GM10248 (cell line): ENCODE measurements at places on chromosomes 1 and 21.

- no peak for DNase-seq
Measured at GRCh38 chr1:81466961-81467360, 333.8 kb upstream of the ADGRL2 start.

DNA sequence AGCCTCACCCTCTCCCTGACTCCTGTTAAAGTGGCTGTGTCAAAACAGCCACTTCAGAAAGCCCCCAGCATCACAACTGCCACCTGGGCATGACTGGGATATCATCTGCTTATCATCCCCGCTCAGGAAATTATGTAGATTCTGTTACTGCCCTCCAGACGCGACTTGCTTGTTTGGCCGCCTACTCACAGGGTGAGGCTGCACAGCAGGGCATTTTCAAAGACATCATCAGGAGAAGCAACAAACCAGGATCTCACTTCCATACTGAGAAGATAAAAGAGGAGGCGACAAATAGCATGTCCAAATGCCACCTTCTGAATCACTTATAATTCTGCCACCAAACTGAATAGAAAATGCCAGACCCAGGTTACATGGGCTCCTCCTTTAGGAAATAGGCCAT is 94.8 kb downstream of the MIS18A start:
- DNase-seq: no peak

DNA sequence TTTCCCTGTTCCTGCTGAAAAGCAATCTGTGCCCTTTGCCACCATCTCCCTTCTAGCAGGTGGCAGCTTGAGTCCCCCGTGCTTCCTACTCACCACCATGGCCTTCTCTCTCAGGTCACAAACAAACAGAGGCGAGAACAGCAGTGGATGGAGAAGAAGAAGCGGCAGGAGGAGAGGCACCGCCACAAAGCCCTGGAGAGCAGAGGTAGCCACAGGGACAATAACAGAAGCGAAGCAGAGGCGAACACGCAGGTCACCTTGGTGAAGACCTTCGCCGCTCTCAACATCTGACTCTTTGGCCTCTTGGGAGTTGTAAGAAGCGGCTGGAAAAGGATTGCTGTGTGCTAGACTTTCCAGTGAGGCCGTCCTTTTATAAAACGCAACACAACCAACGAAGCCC is 16.0 kb downstream of the PLA2G2E start:
- no peak for DNase-seq

GRCh38 chr1:6688757-6689156 is 12.9 kb downstream of the DNAJC11 start:
- DNase-seq: no peak

DNA sequence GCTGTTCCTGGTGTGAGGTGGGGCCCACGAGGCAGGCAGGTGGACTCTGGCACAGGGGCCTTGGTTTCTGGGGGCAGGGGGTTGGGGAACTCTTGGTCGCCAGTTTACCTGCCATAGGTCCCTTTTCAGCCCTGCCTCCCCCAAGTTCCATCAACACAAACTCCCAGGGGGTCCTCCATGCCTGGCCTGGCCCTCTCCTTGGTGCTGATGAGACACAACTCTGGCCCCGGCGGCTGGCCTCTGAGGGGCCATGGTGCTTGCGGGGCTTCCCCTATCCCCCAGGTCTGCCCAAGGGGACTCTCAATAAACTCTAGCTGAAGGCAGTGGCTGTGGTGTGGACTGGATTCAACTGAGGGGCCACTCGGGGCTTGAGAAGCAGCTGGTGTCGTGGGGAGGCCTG is 16.0 kb downstream of the HTR6 start:
- no peak for DNase-seq

GRCh38 chr1:113266788-113267187 is 123.5 kb upstream of the MAGI3 start:
- no peak for DNase-seq

DNA sequence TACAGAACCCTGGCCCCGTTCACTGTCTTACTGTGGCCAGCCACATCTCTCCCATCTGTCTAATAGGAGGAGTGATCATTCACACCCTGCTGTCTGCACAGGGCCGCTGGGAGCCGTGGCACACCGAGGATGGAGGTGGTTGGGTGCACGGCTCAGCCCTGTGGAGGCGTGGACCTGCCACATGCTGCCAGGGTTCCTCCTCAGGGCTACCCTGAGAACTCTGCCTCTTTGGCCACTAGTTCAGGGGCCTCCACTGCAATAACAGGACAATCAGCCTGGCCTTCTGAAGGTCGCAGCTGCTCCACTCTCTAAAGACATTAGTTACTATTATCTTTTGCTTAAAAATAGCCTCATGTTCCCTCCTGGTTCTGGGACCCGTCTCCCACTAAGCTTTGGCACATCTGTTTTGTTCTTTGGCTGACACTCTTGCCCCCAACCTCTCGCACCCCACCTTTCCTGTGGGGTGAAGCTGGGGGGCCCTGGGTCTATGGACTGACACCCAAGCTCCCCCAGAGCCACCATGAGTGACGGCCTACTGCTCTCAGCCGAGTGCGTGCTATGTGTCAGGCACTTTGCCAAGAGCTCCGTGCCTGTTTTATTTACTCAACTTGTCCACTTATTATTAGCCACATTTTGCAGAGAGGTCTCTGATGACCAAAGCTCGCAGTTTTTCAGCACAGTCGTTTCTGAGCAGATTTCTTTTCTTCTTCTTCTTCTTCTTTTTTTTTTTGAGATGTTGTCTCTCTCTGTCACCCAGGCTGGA is 66.3 kb downstream of the ARHGEF10L start:
- DNase-seq: no peak

GRCh38 chr1:228367798-228368791 is 38.5 kb downstream of the TRIM11 start:
- DNase-seq: no peak

DNA sequence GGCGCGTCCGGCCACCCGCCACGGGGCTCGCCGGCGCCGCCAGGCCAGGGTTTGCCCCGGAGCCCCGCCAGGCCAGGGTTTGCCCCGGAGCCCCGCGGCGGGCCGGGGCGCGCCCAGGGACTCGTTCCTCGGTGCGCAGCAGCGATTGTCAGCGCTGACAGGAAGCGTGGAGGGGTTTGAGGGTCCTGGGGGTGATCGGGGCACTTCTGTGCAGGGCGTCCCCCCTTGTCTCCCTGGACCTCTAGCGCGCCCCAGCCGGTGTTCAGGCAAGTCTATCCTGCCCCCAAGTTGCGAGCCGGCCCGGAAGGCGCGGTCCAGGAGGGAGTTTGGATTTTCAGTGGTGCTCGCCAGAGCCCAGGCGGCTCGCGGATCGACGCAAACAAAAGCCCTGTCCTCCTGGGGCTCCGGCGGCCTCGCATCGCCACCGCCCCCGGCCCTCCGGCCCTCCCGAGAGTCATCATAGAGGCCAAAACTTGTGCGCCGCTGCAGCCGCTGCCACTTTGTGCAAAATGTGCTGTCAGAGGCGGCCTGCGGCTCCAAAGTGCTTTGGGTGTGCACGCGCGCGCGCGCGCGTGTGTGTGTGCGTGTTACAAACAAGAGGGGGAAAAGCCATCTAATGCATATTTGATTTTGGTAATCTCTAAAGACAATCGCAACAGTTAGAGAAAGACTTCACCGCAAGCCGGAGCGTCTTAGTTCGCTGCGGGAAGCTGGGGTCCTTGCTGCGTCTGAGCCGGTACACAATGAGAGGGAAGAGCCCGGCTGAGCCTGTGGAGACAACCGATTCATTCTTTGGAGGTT is 1.0 kb downstream of the ROR1 start:
- DNase-seq: peak; percentile 23

DNA sequence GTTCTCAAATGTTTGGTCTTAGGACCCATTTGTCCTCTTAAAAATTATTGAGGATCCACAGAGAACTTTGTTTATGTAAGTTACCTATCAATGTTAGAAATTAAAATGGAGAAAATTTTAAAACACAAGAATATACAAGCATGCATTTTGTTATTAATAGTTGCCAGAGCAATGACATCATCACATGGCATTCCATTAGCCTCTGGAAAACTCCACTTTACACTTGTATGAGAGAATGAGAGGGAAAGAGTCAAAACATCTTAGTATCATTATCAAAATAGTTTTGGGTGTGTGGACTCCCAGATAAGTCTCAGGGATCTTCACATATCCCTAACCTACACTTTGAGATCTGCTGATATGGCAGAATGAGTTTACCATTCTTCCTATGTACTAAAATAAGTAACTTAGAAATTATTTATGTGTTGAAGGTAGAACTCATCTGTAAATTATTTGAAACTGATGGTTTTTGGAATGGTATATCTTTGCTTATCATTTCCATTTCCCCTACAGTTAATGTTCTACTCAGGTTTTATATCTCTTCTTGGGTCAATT is 48.8 kb downstream of the RNF220 start:
- DNase-seq: no peak

GRCh38 chr1:204241050-204241449 is 27.3 kb upstream of the GOLT1A start:
- no peak for DNase-seq

DNA sequence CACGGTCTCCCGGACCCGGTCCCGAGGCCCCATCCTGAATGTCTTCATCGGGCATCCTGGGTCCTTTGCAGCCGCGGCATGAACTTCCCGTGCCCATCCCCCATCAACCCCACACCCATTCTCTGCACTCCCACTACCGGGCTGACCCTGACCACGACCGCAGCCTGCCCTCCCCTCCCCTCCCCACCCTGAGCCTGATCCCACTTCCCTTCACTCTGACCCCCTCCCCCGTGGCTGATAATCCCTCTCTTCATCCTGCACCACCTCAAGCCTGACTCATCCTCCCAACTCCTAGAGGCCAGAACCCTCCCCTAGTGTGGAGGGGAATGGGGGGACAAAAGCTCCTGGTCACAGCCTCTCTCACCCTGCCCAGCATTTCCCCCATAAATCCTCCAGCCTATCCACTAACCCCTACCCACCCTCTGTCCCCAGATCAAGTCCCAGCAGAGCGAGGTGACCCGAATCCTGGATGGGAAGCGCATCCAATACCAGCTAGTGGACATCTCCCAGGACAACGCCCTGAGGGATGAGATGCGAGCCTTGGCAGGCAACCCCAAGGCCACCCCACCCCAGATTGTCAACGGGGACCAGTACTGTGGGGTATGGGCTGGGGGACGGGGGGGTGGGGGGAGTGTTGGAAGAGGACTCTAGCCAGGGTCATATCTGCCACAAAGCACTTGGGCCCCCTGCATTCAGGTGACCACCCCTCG is 602 bp downstream of the SH3BGRL3 start:
- no peak for DNase-seq

- peak; percentile 88 for DNase-seq
Measured at GRCh38 chr1:39609618-39610331, 29.7 kb downstream of the HEYL start.

DNA sequence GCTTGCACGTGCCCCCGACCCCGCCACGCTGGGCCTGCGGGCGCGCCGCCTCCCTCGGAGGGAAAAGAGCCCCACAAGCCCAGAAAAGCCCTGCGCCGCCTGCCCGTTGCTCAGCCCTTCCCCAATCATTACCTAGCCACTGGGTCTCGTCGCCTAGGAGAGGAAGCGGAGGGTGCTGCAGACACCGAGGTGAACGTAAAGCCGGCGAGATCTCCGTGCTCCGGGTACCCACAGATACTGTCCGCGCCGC is at the start of gene ENO1:
Gene ENO1 (minus strand): TSS at position 239 of the 250 bp plus-strand sequence. CDS start 3,778 bp downstream, outside the sequence.
- DNase-seq: no peak
